Occipital lobe (tissue), 3 donors: ENCODE measurements at places on chromosomes 3 and 15.

DNA sequence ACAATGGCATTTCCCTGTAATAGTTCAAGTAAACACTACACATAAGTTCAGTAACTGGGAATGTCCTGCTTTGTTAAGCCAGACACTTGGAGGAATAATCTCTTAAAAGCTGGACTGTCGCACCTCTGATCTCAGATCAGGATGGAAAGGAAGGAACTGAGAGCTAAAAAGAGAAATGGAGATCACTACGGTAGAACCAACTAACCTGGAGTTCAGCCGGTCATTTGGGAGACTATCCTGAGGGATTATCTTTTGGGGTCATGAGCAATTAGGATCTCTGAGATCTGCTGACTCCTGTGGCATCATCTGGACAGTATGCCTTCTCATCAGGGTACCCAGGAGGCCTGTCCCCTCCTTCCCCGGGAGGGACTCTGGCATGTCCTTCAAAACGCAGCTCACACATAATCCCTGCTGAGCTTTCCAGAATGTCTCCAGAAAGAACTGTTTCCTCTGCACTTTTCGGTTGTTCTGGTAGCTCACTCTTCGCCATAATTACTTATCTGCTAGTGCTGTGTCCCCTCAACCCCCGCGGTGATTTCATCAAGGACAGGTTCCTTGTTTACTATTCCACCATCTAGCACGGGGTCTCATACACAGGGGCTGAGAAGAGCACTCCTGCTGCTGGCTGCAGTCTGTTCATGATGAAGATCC, 115.6 kb downstream of the SENP2 start:
- no peak for DNase-seq

DNA sequence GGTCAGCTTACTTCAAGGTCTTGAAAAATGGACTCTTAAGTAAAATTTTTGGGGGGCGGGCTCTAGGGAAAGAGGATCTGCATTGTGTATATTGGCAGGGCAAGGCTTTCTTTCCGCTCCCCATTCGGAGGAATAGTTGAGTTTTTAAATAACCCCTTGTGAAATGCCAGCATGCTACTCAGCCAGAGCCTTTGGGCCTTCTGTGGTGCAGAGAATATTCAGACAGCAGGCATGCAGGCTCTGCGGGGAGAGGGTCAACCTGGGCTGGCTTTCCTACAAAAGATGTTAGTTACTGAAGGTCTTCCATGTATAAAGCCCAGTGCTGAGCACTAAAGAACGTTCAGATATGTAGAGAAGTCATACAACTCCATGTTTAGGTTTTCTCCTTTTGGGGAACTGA, 40.6 kb downstream of the ADAMTSL3 start:
- DNase-seq, result no peak

DNA sequence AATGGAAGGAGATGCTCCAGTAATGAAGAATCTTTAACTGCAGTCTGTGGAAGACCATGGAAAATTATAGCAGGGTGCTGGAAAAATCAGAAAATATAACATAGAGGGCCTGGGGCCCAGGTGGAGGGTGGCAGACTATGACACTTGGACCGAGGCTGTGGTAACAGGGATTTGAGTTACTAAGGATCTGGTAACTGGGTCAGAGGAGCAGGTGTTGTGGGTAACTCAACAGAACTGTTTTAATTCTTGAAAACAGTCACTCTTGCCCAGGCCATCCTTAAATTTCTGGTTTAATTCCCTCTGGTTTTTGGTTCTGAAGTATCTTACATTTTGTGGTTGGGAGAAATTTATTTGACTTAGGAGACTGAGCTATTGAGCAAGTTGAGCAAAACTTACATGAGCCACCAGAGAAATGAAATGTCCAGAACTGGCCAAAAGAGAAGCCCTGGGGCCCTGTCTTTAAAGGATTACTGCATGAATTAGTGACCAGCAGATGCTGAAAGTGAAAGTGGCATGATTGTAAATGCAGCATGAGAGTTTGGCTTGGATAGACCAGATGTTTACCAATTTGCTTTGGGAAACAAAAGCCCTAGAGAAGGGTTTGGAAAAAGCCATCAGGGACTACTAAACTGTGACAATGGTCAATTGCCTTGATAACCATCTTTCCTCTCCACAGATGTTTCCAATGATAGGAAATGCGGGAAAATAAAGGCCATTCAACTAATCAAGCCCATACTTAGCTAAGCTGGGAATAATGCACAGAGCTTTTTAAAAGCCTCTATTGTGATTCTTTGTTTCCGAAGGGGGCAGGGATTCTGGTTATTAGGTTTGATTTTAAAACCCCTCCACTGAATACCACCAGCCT, 374.9 kb upstream of the TGFBR2 start:
- DNase-seq, result no peak

- no peak for DNase-seq
Measured at GRCh38 chr3:197371591-197372046, 73.2 kb upstream of the DLG1 start.

GRCh38 chr3:190522621-190523222, 8.8 kb downstream of the IL1RAP start:
- no peak for DNase-seq

GRCh38 chr3:73571238-73571794, 53.4 kb downstream of the PDZRN3 start:
- DNase-seq, result no peak

GRCh38 chr3:41987627-41988026, 25.7 kb upstream of the ULK4 start:
- no peak for DNase-seq

- no peak for DNase-seq
Measured at GRCh38 chr3:102332934-102333333, 101.9 kb upstream of the ZPLD1 start.

- DNase-seq, result no peak
Measured at GRCh38 chr3:134228035-134228434, 22.6 kb downstream of the RYK start.

DNA sequence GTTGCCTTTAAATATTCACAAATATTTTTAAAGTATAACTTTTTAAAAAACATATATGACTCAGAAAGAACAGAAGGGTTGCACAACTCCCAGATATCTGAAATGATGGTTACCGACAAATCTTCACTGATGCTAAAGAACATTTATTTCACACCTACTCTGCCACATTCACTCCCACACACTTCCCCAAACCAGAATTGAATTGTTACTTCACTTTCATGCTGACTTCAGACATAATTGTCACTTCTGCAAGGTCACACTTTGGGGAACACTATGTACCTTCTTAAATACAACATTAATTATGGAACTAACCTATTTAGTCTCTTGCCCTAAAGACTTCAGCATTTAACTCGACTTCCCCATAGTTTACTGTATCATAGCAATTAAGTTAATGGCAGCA, 795.1 kb downstream of the FHIT start:
- no peak for DNase-seq

- no peak for DNase-seq
Measured at GRCh38 chr15:45441686-45442085, 63.3 kb upstream of the GATM start.

- no peak for DNase-seq
Measured at GRCh38 chr3:143791386-143791785, 56.9 kb downstream of the SLC9A9 start.

GRCh38 chr15:80788536-80788935, 9.4 kb downstream of the CEMIP start:
- DNase-seq, result no peak

DNA sequence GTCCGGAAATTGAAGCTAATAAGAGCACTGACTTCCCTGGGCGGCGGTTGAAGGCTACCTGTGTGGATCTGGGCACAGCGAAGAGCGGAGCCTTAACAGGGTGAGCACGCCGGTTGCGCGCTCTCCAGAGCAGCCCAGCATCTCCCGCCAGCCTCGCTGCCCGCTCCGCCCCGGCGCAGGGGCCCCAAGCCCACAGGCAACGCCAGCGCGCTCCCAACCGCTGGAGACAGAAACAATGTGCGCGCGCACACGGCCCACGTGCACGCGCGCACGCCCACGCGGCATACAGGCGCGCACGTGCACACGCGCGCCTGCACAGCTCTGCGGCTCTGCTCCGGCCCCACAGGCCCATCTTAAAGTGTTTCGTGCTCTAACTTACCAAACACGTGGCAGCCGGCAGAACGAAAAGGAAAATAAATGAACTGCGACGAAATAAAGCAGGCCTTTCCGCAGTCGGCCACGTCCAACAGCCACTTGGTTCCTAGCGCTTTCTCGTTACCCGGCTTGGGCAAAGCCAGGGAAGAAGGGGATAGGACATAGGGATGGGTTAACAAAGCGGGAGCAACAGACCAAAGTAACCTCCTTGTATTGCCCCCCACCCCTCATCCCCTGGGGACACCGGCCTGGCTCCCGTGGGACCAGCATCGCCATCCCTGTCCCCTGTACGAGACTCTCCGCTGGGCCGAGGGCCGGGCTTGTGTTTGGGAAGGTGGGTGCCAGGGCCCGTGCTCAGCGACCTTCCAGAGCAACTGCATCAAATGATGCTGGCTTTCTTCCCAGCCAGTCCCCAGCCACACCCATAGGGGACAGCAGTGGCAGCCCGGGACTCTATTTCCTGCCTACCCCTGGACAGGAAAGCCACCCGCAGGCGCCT, 203.7 kb downstream of the ABHD5 start:
- peak; percentile 10 for DNase-seq

DNA sequence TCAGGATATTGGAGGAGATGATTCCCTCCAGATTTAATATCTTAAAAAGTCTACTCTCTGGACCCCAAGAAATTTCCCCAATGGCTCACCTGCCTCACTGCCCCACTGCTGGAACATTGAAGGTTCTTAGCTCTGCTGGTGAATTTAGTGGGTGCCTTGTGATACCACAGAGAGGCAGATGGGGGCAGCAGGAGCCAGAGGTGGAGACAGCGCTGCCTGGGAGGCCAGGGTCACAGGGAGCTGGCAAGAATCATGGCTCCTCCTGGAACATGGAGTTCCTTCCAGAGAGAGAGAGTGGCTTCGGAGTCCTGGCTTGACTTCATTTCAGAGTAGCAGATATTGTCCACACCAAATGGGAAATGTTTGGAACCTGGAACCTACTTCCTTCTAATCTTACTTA, 263.5 kb upstream of the CFAP20DC start:
- DNase-seq, result no peak

DNA sequence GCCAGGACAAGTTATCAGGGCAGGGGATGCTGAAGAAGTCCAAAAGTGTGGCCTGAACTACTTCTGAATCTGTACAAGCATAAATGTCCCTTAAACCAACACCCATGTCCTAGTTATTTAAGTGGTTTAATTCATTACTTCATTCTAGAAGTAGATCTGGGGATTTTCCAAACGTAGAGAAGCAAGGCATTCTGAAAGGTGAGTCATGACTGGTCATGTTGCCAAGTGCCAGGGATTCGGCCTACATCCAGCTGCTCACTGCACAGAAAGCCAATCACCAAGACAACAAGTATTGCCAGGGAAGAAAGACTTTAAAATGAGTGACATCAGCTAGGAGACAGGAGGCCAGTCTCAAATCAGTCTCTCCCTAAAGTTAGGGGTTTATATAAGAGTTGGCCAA, 396.6 kb downstream of the GABRB3 start:
- DNase-seq, result peak; percentile 27

- DNase-seq, result no peak
Measured at GRCh38 chr15:38503496-38503895, 49.6 kb downstream of the FAM98B start.

DNA sequence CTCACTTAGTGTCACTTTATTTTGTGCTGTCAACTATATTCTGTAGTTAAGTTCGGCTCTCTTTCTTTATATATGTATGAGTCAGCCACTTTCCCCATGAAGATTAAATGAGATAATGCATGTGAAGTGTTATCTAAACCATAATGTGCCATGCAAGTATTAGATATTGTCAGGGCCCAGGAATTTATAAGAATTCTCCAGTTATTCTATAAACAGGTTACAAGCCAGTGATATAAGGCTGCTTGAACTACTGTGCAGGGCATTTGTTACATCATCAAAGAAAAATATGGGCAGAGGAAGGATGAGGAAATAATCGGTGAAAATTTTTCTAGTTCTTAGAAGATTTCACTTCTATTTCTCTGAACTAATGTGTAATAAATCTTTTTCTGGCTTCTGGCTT, 1049.0 kb upstream of the NR2F2 start:
- no peak for DNase-seq

GRCh38 chr3:81531263-81531662, 230.2 kb downstream of the GBE1 start:
- no peak for DNase-seq

DNA sequence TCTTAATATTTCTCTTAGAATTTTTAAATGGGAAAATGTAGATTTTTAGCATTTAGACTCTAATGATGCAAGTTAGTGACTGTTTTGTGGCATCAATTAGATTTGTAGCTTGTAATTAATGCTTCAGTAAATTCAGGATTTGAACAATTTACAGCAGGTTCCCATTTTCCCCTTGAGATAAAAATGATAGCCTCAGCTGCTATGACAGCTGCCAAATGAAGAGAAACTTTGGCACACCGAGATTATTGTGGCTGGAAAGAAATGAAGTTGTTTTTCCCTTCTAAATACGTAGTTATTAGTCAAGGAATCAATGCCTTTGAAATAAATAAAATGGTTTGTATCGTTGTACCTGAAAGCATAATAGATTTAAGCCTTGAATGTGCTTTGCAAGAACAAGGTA, 206.4 kb upstream of the P2RY1 start:
- DNase-seq, result no peak

DNA sequence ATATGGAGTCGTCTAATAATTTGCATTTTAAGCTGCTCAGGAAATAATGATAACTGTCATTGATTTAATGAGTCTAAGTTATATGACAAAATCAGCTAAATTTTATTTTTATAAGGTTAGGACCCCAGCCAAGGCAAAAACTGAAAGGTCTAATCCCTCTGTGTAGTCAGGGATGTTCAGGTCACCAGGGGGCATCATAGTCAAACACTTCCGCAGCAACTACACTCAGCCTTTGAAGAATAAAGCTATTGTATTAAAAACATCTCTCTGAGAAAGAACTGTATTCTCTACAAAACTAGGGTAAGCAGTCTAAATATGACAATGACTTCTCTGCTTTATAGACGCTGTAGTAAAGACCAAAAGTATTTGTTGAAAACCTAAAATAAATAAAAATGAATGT, 15.0 kb downstream of the INTS14 start:
- DNase-seq, result no peak
